Cardiac fibroblast (primary cell): ENCODE measurements at places on chromosomes 6 and 20.

- no peak for DNase-seq
These were observed 7.0 kb downstream of the TAGAP start for GRCh38 chr6:159037756-159038290.

- DNase-seq: peak; percentile 15
These were observed 171.7 kb downstream of the WDR27 start for GRCh38 chr6:169529931-169530751.

GRCh38 chr6:43798688-43799444, 28.9 kb downstream of the VEGFA start:
- DNase-seq: peak; percentile 87

GRCh38 chr6:134735461-134735860, 214.4 kb downstream of the ALDH8A1 start:
- DNase-seq: no peak

DNA sequence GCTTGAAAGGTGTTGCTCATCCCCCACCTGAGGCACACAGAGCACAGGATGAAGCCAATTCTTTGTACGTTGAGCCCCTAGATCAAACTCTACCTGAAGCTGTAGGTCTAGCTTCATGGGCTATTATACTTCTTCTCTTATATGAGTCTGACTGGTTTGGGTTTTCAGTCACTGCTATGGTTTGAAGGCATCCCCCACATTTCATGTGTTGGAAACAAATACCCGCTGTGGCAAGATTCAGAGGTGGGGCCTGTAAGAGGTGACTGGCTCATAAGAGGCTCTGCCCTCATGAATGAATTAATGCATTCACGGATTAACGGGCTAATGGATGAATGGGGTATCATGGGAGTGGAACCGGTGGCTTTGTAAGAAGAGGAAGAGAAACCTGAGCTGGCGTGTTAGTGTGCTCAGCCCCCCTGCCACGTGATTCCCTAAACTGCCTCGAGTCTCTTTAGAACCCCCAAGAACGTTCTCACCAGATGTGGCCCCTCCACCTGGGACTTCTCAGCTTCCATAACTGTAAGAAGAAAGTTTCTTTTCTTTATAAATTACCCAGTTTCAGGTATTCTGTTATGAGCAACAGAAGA, 39.2 kb downstream of the PREX1 start:
- DNase-seq: no peak

DNA sequence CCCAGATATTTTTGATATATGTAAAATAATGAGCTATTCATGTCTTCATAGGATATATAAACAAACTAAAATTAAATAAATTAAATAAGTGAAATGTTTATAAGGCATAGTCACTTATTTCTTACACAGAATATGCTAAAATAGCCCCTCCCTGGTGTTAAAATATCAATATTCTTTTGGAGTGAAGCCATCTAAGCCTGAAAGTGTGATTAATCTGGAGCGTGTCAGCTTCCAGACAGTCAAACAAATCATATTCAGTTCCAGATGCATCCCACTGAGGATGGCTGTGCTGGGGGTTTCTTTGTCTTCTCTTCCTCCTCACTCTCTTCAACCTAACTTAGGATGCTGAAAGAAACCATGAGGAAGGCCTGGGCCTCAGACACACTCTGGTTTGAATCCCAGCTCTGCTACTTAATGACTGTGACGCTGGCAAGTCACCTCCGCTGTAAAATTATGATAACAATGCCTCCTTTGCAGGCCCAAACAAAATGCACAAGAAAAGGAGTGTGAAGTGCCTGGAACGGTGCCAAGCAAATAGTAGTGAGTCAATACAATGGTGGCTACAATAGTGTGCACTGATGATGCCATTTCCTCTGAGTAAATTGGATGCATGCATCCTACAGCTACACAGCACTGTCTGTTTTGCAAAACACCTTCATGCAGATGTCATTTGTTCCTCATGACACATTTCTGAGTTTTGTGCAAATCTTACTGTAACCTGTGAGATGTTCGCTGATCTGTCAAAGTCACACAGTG, 161.4 kb downstream of the FOXC1 start:
- DNase-seq: peak; percentile 76

DNA sequence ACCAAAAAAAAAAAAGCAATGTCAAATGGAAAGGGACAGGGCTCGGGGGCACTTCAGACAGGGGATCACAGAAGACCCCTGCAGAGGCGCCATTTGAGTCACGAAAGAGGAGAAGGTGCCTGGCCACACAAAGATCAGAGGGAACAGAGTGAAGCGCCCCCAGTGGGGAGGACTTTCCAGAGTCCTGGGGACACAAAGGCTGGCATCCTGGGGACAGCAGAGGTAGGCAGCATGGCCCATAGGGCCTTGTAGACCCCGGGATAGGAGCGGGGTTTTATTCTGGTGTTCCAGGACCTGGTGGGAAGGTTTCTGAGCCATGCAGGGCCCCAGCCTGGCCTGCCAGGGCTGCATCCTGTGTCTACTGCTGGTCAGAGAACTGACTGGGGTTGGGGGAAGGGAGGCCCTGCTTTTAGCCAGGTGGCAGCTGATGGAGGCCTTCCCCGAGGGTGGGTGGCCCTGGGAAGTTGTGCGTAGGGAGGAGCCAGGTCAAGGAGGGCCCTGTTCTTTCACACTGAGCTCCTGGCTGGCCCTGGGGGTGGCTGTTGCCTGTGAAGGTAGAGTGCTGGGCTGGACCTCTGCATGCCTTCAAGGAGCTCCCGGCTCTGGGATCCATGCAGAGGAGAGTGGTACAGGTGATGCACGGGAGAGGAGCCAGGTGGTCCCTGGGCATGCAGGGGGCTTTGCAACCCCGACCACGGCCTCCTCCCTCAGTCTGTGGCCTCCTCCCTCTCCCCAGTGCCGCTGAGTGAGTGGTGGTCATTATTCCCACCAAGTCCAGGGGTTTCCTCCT, 117.9 kb downstream of the CDH4 start:
- DNase-seq: no peak

GRCh38 chr6:89111933-89112332, 5.9 kb downstream of the SRSF12 start:
- DNase-seq: no peak

- no peak for DNase-seq
These were observed 111.8 kb downstream of the MAP7 start for GRCh38 chr6:136438441-136438840.

GRCh38 chr6:148559848-148560433, 186.9 kb upstream of the UST start:
- peak; percentile 77 for DNase-seq

DNA sequence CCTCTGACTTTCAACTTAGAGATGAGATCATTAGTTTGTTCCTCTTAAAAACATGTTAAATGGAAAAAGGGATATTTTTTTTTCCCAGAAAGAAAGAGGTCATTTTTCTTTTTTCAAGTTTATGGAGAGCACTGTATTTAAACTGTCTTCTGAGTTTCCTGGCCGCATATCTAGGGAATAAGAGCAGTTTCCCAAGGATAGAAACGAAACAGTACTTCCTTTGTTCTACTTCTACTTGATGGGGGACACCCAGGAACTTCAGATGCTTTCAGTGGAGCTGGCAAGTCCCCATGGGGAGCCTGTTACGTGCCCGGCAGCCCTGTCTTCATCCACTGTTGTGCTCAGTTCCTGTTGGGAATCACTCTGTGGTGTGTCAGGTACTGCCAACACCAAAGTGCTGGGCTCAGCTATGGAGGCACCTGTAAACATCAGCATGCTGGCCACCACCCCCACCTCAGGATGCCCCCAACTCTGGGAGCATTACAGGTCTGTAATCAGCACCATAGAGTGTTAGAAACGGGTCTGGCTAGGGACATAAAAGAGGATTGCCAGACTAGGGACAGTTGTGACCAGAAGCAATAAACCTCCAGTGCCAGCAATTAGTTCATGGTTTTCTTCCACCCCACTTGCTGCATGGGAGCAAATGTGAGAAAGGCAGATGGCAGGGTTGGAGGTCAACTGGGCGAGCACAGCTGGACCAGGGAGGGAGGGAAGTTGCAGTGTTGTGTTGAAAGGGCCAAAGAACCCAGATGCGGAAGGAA, 221.7 kb upstream of the ECI2 start:
- DNase-seq: no peak

- DNase-seq: peak; percentile 51
These were observed 6.7 kb downstream of the MTCH1 start for GRCh38 chr6:36979347-36979742.

- no peak for DNase-seq
These were observed 50.6 kb upstream of the MAP7 start for GRCh38 chr6:136600818-136601217.

- DNase-seq: no peak
These were observed 41.3 kb upstream of the GMPR start for GRCh38 chr6:16196984-16197546.

GRCh38 chr20:48855046-48855445, 27.2 kb upstream of the PREX1 start:
- DNase-seq: no peak

- no peak for DNase-seq
These were observed 273.0 kb downstream of the PKHD1 start for GRCh38 chr6:51814418-51814817.

DNA sequence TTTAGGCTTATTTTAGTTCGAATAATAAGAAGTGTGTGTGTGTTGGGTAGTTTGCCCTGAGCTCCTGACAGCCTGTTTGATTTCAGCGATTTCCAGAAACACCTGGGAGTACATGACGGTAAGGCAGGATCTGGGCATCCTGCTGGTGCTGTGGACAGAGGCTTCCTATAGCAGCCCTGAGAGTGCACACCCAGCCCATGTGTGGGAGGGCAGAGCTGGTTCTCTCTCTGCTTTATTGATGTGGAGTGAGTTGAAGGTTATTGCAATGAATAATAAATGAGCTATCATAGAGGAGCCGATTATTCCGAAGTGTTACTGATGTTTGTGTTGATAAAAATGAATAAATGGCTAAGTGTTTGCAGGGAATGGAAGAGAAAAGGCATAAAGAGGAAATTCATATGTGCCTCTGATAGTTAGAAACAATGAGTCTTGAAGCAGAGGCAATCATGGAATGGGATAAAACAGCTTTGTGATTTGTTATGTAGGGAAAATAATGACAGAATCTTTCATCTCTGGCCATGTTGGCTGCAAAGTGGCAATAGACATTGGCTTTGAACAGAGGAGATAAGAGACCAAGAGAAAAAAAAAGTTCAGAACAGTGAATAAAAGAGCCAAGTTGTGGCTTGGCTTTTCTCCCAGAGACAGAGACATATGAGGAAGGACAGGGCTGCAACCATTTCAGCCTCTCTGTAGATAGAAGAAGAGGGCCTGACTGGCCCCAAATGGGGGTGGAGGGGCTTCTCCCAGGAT, 166.2 kb upstream of the CHD6 start:
- no peak for DNase-seq

DNA sequence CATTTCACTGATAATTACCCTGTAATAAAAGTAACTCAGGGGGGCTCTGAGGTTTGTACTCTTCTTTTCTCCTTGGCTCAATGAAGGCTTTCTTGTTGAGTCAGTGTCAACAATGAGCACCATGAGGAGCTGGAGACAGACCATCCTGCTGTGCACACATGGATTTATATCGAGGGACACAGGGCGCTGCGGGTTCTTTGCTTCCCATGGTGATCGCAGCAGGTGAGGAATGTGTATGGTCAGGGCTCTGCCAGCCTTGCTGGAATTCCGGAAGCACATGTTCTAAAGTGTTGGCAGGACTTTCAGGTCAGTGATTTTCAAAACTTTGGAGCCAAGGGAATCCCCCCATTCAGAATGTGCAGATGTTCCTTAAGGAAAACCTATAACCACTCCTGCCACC, 27.1 kb downstream of the SMOC2 start:
- no peak for DNase-seq

DNA sequence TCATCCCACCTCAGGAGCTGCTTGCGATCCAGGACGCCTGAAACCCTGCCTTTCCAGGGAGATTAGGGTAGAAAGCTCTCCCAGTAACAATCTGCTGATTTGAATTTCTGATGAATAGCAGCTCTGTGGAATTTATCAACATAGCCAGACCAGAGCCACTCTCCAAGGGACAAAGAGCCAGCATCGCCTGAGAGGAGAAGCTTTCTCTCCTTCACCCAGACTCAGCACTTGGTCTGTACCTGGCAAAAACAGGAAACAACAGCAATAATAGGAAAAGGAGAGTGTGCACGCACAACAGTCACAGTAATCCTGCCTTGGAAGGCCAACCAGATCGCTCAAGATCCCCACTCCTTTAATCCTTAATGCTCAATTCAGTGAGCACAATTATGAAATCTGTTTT, 22.3 kb upstream of the ROS1 start:
- no peak for DNase-seq
